ENCODE measurements at places on chromosomes 5 and 9.

- no peak for DNase-seq
Measured at GRCh38 chr9:113898151-113898550, 22.0 kb downstream of the ZNF618 start.

DNA sequence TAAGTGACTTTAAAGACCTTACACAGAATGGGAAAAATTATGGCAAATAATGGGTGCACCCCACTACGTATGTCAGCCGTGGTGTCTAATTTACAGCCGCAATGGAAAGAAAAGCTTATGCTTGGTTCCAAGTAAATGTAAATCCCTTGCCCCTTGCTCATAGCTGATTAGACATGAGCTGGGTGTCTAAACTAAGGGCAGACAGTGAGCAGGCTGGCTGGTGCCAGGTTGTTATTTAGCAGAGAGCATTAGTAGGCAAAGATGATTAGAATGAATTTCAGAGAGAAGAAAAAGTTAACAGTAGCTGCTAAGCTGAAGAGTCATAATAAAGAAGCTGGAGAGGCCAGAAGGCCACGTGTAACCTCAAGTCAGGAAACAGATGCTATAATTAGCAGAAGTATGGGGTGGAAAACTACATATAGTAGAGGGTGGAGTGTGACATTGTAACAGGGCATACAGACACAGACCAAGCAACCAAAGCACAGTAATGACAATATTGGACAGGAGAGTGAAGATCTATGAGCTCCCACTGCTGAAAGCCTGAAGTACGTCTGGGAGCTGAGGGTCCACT, 257.7 kb downstream of the MCTP1 start:
- no peak for DNase-seq

DNA sequence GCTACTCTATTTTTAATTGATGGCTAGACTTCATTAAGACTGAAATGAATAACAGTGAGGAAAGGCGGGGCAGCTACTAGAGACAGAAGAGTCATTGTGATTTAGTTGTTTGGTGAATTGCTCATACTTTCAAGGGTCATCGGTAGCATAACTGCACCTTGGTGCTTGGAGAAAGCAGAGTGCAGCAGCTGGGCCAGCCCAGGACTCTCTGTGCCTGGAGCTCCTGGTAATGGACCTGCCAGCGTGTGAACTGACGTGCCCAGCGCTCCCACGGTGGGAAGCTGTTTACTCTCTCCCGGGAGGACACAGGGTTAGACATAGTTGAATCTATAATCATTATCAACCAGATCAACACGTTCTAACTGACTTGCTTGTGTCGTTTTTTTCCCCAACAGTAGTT, 42.9 kb downstream of the LURAP1L start:
- DNase-seq, result no peak

- no peak for DNase-seq
Measured at GRCh38 chr5:82105457-82105856, 133.6 kb downstream of the ATG10 start.

DNA sequence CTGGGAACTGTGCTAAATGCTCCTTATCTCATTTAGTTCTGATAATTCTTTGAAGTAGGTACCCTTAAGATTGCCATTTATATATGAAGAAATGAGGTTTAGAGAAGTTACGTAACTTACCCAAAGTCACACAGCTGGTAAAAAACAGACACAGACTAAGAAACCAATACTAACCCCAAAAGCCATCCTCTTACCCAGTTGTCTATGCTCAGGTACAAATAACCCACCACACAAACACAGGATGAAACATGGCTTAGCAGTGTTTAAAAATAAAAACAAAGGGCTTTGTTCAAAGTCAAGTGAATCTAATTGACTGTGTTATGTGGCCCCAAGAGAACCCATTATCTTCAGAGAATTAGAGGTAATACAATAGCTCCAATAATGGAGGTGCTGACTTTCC, 37.0 kb upstream of the IL7R start:
- DNase-seq, result no peak

- no peak for DNase-seq
Measured at GRCh38 chr9:133563291-133563796, 28.8 kb downstream of the ADAMTSL2 start.

DNA sequence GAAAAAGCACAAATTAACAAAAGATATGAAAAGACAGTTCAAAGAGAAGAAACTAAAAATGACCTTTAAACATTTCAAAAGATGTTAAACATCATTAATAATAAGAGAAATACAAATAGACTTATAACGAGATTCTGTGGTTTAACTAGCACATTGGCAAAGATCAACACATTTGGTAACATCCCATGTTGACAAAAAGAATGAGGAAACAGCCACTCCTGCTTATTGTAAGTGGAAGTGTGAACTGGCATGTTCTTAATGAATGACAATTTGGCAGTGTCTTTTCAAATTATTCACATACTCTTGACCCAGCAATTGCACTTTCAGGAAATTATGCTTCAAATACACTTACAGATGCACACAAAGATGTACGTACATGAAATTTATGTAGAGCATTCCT, 176.3 kb downstream of the TLE1 start:
- DNase-seq, result no peak

DNA sequence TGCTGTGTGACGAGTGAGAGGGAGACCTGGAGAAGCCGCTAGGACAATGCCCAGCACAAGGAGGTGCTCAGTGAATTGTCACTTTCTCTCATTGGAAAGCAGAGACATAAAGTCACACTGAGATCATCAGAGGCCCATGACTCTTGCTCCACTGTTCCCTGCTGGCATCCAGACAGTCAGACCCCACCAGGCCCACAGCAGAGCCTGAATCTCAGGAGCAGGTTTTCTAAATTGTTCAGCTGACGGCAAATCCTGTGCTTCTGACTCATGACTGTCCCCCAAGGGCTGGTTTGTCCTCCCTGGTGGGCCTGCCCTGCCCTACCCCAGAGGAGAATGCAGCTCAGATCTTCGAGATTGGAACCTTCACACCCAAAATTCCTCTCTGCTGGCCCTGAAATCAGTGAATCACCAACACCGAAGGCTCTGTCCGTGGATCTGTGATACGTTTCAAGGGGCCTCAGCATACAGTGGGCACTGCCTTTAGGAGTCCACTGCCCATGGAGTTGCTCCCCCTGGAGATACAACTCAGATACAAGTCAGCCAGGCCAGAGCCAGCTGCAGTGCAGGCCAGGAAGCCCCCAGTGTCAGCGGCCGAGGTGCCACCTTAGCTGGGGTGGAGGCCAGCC, 2.7 kb downstream of the PTGES start:
- no peak for DNase-seq

- no peak for DNase-seq
Measured at GRCh38 chr5:52983731-52984636, 5.2 kb upstream of the ITGA2 start.

- DNase-seq, result no peak
Measured at GRCh38 chr5:149228618-149229297, 42.9 kb upstream of the AFAP1L1 start.

DNA sequence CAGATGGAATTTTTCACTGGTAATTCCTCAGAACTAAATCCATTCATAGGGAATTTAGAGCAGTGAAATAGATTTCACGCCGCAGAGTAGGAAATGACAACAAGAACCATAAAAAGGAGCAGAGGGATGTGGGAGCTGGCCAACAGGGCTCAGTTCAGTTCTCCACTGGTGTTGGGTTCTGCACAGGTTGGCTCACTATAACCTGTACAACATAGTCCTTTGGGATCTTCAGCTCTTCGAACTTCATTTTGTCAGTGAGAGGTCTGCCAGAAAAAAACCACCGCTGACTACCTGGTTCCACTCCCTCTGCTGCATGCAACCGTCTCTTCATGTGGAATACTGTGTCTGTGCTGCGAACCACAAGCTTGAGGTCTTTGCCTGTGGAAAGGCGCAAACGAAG, 17.7 kb downstream of the EFCAB9 start:
- DNase-seq, result no peak

DNA sequence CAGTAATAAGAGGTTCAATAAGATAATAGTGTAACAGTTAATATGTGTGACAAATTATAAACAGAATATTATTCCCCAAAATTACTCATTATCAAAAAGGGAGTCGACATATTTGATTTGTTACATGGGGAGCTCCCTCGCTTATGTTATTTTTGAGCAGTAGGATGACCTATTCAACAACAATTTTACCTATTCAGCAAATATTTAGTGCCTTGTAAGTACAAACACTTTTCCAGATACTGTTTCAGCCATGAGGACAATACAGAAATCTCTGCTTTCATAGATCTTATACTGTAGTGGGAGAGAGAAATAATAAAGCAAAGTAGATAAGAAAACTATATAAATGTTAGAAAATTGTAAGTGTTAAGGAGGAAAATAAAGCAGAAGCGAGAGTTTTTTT, 1342.8 kb upstream of the WWC1 start:
- DNase-seq, result no peak

GRCh38 chr9:88936132-88936531, 55.1 kb upstream of the S1PR3 start:
- no peak for DNase-seq

- no peak for DNase-seq
Measured at GRCh38 chr9:98791608-98792490, 4.5 kb downstream of the ANKS6 start.

DNA sequence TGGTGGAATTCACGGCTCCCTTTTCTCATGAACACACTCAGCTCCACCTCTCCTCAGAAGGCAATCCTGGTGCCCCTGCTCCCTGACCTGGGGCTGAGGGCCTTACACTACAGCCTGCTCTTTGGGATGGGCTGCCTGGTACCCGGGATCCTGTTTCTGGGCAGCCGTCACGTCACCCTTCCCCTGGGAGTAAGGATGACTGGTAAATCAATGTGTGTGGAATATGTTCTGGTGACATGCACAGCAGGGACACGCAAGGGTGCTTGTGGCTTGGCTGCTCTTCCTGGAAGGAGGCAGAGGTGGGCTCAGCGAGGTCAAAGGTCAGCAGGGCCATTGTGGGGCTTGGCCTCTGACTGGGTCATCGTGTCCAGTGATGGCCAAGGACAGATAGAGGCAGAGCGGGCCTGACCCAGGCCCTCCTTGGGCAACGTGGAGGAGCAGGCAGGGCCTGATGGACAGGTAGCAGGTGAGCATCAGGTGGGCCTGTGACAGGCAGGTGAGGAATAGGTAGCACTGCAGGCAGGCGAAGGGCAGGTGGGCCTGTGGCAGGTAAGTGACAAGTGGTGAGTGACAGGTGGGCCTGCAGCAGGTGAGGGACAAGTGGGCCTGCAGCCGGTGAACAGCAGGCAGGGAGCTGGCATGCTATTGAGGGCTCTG, 399.4 kb upstream of the IRX4 start:
- no peak for DNase-seq

DNA sequence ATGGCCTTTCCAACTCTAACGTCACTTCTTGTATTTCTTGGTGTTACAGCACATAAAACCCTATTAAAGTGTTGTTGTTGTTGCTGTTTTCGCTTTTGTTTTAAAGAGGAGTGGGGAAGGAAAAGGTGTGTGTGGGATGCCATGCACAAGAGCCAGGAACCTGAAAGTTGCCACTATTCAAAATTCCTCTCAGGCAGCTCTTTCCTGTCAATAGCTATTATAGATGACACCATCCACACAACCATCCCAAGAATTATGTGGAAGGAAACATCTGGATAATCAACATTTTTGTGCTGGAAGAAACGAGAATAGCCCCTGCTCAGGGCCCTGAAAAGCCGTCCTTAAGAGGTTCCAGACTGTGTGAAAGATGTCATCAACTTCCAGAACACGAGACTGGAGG, 79.3 kb downstream of the SHB start:
- DNase-seq, result no peak

GRCh38 chr9:93111371-93112115, 15.5 kb downstream of the CARD19 start:
- no peak for DNase-seq

DNA sequence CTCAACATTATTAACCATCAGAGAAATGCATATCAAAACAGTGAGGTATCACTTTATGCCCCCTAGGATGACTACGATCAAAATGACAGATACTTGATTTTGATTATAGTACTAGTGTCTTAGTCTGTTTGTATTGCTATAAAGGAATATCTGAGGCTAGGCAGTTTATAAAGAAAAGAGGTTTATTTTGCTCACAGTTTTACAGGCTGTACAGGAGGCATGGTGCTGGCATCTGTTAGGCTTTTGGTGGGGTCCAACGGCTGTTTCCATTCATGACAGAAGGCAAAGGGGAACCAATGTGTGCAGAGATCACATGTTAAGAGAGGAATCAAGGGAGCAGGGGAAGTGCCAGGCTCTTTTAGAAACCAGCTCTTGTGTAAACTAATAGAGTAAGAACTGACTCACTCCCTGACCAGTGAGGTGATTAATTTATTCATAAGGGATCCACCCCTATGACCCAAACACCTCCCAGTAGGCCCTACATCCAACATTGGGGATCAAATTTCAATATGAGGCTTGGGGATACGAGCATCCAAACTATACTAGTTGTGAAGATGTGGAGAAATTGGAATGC, 16.0 kb upstream of the AFF4 start:
- no peak for DNase-seq

- DNase-seq, result no peak
Measured at GRCh38 chr9:70475211-70475610, 60.8 kb upstream of the KLF9 start.

GRCh38 chr5:144335561-144335960, 164.9 kb downstream of the KCTD16 start:
- no peak for DNase-seq

DNA sequence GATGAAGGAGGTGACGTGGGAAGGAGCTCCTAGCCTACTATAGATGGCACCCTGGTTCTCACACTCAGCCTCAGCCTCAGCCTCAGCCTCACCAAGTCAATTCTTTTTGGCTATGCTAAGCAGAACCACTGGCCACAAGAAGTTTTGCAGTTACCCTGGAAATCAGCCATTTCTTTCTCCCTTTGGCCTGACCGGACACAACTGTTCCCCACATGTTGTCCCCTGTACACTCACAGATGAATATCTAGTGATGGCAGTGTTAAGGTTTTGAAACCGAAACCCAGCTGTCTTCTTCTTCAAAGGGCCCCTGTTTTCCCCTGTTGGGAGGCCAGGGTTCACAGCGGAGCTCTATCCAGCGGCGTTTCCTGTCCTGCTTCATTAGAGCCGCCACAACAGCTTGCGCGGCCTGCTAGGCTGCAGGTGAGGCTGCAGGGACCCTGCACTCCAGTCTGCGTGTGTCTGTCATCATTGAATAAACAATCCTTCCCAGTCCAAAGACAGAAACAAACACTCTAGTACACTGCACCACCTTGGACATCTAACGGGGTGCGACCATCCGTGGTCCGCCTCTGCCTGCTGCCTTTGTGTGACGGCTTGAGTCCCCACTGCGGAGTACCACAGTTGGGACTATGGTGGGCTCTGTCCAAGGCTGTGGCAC, 250.5 kb downstream of the DENND1A start:
- no peak for DNase-seq

GRCh38 chr9:85904975-85905374, 36.0 kb upstream of the NAA35 start:
- DNase-seq, result no peak

GRCh38 chr5:96861076-96861475, 15.2 kb upstream of the ERAP2 start:
- DNase-seq, result no peak

Data from T follicular helper cell (primary cell).